ENCODE measurements at places on chromosomes 6 and 20. TPM values are rescaled to one million over a fixed set of nuclear protein-coding genes. Genes with fewer than 3 reads are reported as not detected.

ATP6V1G2 gene
- 54.0 TPM for total RNA-seq

TREML2 gene
- not detected for total RNA-seq

STMND1 gene
- not detected for total RNA-seq

OR2H2 gene
- total RNA-seq = not detected

MUC21 gene
- not detected for total RNA-seq

MYLK2 gene
- total RNA-seq = 0.78 TPM
